ENCODE measurements at places on chromosomes 2 and 18.
A peak's percentile ranks its signal among the peaks of the same experiment; 100 is the strongest.

- DNase-seq, result no peak
Measured at GRCh38 chr2:214587442-214587841, 176.6 kb downstream of the VWC2L start.

- DNase-seq, result no peak
Measured at GRCh38 chr2:201007584-201007998, 44.1 kb upstream of the ORC2 start.

DNA sequence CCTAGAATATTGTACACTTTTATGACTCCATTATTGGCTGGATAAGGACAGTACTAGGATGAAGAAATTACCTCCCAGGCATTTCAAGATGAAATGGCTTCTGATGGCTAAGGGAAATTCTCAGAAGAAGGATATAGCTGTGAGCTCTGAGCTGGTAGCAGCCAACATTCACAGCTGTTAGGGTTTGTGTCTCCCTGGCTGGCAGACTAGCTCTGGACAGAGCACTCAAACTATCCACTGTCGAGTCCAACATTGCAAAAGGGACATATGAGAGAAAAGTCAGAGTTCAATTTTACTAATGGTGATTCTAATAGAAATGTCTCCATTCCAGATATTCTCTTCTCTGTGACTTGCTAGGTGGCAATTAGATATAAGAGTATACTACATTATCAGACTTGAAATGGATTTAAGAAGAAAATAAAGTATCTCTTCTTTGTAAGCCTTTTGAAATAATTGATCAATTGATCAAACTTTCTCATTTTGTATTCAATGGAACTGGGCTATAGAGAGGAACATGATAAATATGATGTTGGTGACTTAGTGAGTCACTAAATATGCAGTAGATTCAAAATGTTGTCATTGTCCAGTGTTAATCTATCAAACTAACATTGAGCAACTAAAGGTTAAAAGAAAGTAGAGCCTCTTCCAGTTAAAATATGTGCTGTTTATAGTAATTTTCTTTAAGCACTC is 1920.3 kb downstream of the SUCLG1 start:
- DNase-seq, result no peak

DNA sequence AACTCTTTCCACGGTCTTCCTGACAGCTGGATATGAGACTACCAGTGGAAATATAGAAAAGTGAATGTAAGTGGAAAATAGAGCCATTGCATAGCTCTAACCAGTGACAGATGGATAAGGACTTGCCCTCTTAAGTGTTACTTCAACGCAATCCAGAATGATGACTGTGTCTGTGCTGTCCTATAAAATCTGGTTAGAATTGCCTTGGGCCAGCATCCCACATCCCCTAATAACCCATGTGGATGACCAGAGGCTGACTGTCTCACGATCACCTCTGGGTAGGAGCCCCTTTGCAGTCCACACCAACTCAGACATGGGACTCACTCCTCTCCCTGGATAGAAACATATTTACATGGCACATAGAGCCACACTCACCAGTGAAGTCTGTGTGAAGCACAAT is 186.6 kb downstream of the C1D start:
- DNase-seq, result no peak

DNA sequence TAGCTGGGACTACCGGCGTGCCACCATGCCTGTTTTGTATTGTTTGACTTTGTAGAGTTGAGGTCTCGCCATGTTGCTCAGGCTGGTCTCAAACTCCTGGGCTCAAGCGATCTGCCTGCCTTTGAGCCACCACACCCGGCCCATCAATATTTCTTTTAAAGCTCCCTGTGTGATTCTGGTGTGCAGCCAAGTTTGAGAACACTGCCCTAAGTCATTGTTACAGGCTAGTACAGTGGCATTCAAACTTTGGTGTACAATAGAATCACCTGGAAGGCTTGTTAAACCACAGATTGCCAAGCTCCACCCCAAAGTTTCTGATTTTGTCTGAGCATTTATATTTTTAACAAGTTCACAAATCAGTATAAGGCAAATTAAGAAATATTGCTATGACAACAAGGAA is 99.9 kb downstream of the RBBP8 start:
- no peak for DNase-seq

GRCh38 chr2:47189635-47190034 is 34.5 kb upstream of the STPG4 start:
- DNase-seq, result peak; percentile 91

DNA sequence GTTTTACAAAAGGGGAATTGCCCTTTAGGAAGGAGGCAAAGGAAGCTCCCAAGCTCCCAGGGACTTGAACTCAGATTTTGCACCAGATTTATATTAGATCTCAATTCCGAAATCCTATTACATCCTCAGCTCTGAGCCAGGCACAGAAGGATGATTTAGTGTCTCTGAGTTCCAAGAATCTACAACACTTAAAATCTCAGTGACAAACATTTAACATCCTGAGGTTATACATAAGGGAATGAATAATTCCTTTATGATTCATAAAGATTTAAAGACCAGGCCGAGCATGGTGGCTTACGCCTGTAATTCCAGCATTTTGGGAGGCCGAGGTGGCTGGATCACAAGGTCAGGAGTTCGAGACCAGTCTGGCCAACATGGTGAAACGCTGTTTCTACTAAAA is 16.5 kb upstream of the SLC20A1 start:
- no peak for DNase-seq

DNA sequence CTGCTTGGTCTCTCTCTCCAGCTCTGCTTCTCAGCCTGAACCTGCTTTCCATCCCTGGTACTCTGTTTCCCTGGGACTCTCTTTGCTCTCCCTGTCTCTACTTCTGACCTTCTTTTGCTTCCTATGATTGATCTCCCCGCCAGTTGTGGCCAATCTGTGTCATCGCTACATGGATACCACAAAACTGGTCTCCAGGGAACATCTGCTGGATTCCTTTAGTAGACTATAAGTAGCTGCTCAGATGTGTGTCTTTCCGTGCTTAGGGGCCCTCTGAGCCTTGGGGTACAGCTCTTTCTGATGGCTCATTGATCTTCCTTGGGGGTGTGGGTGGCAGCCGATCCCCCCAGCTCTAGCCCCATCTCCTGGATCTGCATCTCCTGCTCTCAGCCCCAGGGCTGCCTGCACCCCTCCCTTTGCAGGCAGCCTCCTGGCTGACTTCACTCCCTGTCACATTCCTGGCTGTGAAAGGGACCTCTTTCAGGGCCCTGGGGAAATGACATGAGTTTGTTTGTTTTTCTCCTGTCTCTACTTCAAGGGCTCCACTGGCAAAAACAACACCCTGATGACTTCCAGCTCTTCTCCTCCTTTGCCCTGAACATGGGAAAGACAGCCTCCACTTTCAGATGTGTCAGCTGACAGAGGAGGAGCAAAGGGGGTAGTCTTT is 333.7 kb downstream of the CYP26B1 start:
- no peak for DNase-seq

DNA sequence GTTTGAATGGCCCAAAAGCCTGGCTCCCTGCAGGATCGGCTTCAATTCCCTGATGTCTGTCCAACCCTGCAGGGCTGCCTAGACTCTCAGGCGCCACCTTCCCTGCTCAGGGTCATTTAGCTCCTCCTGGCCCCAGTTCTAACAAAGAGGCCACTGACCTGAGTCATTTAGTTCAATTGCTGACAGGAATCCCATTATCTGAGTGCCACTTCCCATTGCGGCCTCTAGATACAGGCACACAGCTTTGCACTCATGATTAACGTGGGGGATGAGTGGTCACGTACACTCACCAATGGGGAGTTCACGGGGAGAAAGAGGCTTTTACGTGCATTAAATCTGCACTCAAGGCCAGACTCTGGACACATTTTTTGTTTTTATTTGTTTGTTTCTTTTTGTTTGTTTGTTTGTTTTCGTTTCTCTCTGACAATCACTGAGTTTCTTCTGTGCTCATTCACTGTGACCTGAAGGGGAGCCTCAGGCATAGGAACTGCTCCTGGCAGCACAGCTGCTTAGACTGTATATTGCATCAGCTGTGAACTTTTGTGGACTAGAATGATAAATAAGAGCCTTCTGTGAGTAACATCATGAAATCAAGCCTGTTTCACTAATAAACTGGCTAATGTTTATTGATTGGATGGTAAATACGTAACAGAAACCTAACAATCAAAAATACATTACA is 118.9 kb upstream of the CTNNA2 start:
- DNase-seq, result no peak

DNA sequence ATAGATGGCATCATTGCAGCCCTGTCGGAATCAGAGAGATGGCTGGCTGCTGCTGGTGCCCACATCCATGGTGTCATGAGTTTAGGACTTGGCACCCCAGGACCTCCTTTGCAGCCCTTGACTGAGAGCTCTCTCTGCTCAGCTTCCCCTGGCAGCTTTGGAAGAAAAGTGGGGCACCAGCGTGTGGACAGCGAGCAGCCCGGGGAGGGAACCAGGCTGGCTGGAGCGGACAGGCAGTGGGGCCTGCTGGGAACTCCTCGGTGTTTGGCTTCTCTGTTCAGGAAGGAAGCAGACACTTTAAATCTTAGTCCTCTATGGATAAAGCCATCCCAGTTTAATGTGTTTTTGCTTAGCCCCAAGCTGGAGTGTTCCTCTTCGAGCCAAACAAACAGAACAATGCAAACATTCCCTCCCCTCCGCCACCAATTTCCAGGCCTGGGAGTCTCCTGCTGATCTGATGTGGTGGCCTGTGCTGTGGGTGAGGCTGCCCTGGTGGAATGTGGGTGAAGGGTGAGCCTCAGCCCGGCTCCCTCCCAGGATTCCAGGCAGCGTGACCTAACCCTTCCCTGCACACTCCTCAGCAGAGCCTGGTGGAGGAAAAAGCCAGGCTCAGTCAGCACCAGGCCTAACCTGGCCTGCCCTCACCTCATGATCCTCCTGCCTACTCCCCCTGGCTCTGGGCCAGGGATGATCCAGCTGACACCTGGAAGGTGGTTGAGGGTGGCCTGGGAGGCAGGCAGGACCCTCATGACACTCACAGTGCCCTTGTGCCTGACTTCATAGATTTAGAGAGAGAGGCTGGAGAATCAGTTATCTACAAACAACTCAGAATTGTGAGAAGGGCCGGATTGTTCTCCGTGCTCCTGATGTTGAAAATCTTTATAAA is 21.6 kb upstream of the ITGB6 start:
- no peak for DNase-seq

DNA sequence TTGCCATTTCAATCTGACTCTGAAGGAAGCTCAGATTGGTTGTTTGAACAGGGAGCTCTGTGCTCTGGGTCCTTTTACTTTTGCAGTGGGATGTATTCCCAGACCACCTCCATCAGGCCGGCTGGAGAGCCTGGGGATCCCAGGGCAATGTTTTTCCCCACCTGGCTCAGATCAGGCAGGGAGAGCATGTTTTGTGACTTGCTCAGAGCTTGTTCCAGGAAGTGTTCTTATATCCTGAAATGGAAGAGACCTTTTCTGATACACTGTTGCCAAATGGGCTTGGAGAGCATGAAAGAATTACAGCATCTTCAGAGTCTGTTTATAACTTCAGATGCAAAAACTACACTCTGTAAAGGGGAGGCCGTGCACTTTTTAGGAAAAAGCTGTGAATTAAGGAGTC is 56.0 kb downstream of the LIPG start:
- DNase-seq, result no peak

DNA sequence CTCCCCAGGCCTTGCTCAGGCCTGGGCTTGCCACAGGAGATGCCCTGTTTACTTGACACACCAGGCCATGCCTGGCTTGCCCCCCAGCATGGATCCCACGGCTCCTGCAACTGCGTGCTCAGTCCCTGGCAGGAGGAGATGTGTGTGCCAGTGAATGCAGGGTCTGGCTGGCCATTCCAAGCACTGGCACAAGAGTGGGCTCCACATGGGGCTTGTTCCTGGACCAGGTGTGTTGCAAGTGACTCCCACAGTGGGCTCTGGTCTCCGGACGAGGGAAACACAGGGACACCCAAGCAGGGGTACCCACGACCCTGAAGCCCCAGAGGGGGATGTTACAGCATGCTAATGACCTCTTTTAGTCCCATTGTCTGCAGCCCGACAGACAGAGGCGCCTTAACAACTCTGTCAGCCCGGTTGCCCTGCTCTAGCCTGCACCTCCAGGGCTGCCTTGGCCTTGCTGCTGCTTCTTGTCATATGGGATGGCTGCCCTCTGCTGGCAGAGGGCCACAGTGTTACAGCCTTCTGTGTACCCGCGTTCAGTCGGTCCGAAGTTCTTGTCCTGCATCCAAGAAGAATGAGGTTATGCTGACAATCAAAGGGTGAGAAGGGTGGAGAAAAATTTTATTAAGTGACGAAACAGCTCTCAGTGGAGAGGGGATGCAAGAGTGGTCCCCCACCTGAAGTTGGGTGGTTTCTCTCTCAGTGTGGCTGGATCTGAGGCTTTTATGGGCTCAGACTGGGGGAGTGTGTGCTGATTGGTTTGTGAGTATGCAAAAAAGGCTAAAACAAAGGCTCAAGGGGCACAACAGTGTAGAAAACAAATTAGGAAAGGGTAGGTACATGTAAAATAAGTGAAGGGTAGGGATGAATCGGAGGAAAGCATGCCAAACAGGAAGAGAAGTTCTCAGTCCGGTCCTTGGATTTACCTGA is 180.4 kb downstream of the MBD5 start:
- peak; percentile 36 for DNase-seq

DNA sequence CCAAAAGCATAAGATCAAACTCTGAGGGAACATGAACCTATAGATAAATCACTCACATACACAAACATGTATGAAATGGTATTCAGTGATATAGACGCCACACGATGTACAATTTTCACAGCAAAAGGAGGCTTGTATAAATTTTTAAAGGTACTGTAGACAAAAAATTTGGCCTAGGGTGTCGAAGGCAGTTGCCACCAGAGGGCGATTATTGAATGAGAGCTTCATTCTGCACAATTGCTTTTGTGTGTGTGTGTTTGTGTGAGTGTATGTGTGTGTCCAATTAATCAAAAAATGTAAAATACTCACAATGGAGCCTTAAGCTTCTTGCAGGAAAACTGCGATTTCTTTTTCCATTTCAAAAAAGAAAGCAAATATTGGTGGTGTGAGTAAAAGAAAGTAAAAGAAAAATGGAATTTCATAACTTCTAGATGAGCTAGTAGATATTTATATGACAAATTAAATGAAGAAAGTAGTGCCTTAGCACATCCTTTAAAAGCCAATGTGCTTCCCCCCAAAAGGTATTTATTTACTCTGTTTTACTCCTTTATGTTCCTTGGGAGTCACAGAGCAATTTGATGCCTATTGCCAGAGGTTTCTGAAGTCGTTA is 800.1 kb downstream of the SATB2 start:
- peak; percentile 27 for DNase-seq

DNA sequence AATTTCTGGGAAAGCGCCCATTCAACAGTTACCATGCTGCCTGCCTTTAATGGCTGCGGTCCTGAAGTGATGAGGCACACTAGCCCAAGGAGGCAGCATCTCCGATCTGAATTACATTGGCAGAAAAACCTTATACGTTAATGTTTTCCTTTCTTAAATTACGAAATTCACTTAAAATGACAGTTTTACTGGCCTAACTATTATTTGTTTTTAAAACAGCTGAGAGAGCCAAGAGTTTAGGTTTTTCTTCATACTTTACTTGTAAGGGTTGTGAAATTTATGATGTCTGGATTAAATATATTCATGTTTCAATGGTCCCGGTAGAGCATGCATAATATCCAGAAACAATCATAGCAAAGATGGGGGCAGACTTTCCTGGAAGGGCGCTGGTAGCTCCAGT is 115.2 kb upstream of the REV1 start:
- DNase-seq, result no peak
